ENCODE measurements at places on chromosomes 13 and 19. TPM values are rescaled to one million over a fixed set of nuclear protein-coding genes. Genes with fewer than 3 reads are reported as not detected.

Gene TPTE2
- 0.14 TPM for total RNA-seq

Gene PAN3
- 34.0 TPM for total RNA-seq

Gene SUGT1
- 74.0 TPM for total RNA-seq

Gene STRN4
- total RNA-seq = 138 TPM

Gene ENOX1
- 3.8 TPM for total RNA-seq

Gene KLK1
- total RNA-seq = 0.44 TPM

Gene AP1M2
- not detected for total RNA-seq

Gene NKG7
- total RNA-seq = not detected

Gene TEX29
- 0.50 TPM for total RNA-seq

Measured in neural crest cell (in vitro differentiated cells).